Effector CD8-positive, alpha-beta T cell (primary cell): ENCODE measurements at places on chromosomes 4 and X.

DNA sequence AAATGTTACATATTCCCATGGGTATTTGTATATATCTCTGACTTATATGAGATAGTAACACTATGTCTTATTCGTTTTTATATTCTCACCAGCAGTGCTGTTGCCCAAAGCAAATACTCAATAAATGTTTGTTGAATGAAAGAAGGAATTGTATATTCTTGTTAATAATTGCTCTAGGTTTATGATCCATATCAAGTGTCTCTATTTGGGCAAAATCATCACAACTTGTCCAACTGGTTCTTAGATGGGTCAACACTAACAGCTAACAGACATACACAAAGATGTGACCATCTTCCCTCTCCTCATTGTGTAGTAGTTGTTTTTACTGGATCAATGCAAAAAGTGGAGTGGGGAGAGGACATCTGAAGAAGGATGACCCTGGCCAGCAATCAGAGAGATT is 6.6 kb upstream of the APLN start:
- DNase-seq = no peak

DNA sequence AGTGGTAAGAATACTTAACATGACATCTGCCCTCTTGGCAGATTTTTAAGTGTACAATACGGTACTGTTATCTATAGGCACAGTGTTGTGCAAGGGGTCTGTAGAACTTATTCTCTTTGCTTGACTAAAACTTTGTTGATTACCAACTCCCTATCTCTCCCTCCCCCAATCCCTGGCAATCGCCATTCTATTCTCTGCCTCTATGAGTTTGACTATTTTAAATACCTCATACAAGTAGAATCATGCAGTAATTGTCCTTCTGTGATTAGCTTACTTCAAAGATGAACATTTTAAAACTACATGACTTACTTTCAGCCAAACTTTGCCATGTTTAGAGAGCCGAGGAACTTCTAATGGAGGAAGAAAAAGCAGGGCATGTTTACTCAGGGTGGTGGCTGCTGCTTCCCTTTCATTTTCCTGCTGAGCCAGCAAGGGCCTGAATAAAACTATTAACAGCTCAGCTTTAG is 62.4 kb downstream of the APOO start:
- DNase-seq = no peak

DNA sequence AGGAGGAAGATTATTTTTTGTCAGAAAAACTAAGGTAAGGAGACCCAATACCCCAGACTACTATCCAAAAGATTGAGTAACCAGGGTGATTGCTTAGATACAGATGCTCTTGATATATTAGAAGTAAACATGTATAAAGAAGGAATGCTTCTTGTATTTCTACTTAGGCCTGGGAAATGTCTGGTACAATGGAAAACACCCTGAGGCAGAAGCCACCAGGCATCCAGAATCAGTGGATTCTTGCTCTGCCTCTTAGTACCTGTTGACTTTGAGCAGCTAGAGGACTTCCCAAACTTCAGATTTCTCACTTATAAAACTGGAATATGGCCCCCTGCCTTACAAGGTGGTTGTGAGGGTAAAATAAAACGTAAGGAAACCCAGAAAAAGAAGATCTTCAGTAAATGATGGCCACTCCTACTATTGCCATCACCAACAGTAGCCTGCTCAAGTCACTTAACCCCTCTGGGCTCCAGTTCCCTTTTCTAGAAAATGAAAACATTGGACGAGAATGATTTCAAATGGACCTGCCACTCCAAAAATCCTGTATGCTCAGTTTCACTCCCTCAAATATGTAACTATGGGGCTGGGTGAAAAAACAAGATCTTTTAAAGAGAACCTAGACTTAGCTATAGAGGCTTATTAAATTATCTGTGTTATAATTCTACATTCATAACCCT is 56.6 kb downstream of the AMELX start:
- DNase-seq = no peak

GRCh38 chr4:67700116-67700737 is 728 bp downstream of the UBA6 start:
- DNase-seq = no peak

GRCh38 chrX:319579-320125 is 1.1 kb upstream of the GTPBP6 start:
- no peak for DNase-seq

- DNase-seq = no peak
Measured at GRCh38 chr4:915595-915994, 16.5 kb downstream of the GAK start.

DNA sequence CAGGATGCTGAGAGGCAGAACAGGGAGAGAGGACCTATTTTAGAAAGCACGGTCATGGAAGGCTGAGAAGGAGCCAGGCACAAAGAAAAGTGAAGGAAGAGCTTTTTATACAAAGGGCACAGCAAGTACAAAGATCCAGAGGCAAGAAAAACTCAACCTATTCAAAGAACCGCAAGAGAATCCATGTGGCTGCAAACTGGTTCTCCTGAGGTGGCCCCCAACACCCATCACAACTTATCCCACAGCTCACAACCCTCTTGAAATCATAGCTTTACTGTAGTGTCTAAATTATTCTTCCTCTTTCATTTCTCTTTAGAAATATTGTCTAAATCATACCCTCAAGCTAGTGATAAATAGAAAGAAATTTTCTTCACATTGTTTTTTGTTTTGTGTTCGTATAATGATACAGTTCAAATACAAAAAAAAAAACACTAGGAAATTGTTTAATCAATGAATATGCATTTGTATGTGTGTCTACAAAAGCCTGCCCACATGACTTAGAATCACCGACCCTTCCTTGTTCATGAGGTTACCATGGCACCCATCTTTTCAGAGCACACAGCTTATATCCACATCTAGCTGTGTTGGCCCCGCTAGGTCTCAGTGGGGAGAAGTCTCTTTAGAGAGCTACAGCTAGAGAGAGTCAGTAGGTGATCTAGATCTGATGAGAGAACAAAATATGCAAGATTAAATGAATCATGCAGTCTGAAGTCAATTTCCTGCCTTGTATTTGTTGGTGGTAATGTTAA is 126.9 kb upstream of the DCLK2 start:
- DNase-seq = no peak

DNA sequence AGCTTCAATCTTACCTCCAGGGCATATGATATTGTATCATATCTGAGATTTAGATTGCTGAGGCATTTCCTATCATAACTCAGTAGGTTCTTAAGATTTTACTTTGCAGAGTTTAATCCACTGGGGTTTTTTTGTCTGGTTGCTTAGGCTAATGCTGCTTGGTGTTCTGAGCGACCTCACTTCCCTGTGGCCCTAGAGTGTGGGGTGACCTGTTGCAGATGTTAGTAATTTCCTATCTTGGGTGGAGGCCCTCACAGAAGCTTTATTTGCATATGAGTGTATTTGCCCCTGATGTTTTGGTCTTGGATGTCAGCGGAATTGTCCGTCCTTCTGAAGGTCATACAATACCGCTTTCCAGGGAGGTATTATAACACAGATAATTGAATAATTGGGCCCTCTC is 137.1 kb downstream of the NDST3 start:
- no peak for DNase-seq

DNA sequence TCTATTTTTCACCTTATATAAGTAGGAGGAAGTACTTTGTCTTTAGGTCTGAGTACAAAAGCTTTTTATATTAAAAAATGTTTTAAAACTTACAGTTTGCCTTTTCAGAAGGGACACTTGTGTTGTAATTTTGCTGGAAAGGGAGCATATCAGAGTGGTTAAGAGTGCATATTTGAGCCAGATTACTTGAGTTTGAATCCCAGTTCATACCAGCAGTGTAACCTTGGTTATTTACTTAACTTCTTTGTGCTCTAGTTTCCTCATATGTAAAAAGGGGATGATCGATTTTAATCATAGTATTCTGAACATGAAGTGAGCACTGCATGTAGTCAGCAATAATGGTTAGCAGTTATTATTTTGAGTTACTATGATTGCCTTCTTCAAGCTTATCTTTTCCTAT is 78.3 kb upstream of the SLC4A4 start:
- DNase-seq = no peak

DNA sequence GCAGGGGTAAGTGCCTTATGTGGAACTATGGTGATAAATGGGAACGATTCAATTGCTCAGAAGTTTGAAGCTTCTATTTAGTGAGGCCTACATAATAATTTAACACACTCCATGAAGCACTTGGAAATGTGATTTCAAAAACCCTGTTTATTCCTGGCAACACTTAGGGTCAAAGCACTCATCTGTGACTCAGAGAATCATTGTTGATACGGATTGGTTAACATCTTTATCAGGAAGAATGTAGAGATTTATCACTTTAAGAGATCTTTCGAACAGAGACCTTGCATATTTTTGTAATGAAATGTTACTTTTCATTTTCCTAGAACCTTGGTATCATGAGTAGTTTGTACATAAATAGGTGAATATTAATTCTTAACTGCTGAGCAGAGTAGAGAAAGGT is 269.1 kb upstream of the SLIT2 start:
- DNase-seq = no peak
